ENCODE measurements at places on chromosomes 5 and 9.
A peak's percentile ranks its signal among the peaks of the same experiment; 100 is the strongest.

- peak; percentile 25 for DNase-seq
These were observed 5.8 kb upstream of the SNAPC3 start for GRCh38 chr9:15416880-15417279.

- no peak for DNase-seq
These were observed 81.3 kb downstream of the OSTF1 start for GRCh38 chr9:75169623-75170022.

GRCh38 chr5:154734370-154735248, 20.6 kb upstream of the LARP1 start:
- no peak for DNase-seq

GRCh38 chr9:122791872-122792669, 3.3 kb downstream of the OR5C1 start:
- no peak for DNase-seq

GRCh38 chr5:1187234-1187949, 14.0 kb upstream of the SLC6A19 start:
- DNase-seq: no peak

DNA sequence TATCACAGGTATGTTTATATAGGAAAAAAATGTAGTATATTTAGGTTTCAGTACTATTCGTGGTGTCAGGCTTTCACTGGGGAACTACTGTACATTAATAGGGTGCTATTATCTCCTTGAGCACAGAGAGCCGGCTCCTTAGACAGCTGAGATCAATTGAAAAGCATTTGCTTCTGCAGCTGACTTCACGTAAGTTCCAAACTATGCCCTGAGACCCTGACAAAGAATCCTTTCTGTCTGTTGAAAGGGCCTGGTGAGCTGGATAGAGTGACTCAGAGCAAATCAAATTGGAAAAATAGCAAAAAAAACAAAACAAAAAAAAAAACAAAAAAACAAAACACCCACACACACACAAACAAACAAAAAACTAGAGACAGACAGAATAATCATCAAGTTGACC, 652.0 kb downstream of the MTRR start:
- DNase-seq: no peak

GRCh38 chr5:125484742-125485641, 738.6 kb upstream of the ZNF608 start:
- DNase-seq: peak; percentile 99

GRCh38 chr9:99663856-99664255, 157.8 kb upstream of the NR4A3 start:
- no peak for DNase-seq

- no peak for DNase-seq
These were observed 7.0 kb downstream of the SARDH start for GRCh38 chr9:133730994-133731715.

DNA sequence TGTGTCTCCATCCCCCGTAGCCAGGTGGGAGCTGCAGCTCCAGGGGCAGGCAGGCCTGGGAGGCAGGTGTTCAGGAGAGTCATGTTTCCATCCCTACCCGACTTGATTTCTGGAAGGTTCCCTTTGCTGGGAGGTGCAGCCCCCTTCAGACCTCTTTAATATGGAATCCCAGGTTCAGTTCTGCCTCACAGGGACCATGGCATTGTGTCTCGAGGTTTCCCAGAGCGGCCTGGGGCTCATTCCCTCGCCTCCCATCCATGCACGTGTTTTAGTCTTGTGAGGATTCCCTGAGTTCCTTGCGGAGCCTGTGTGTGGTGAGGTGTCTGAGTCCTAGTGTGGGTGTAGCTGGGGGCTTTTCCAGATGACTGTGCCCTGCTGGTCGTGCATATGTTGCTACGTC, 16.5 kb upstream of the AHRR start:
- DNase-seq: no peak

DNA sequence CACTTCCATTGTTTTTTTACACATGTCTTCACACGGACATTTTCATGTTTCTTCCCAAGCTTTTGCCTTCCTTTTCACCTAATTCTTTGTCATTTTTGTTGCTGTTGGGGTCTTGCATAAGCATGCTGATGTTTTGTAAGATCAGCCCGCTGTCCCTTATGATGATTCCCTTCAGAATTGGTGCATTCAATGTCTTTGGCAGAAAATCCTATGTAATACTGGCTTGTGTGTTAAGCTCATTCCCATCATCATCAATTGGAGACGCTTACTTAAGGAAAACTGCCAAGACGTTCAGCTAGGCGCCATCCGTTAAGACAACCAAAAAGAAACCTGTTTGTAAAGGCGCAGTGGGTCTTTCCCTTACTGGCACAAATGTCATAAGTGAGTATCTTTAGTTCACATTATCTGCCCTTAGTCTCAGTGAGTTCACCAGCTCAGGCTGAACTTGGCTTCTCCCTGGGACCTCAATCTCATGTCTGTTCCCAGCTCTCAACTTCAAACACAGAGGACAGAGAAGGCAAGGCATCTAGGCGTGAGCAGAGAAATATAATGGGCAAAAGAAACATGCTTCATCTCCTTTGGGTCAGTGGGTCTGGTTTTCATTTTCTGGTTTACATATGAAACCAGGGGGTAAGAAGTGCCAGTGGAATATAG, 97.9 kb downstream of the EFNA5 start:
- no peak for DNase-seq

GRCh38 chr5:88660264-88660946, 222.6 kb downstream of the MEF2C start:
- DNase-seq: no peak

DNA sequence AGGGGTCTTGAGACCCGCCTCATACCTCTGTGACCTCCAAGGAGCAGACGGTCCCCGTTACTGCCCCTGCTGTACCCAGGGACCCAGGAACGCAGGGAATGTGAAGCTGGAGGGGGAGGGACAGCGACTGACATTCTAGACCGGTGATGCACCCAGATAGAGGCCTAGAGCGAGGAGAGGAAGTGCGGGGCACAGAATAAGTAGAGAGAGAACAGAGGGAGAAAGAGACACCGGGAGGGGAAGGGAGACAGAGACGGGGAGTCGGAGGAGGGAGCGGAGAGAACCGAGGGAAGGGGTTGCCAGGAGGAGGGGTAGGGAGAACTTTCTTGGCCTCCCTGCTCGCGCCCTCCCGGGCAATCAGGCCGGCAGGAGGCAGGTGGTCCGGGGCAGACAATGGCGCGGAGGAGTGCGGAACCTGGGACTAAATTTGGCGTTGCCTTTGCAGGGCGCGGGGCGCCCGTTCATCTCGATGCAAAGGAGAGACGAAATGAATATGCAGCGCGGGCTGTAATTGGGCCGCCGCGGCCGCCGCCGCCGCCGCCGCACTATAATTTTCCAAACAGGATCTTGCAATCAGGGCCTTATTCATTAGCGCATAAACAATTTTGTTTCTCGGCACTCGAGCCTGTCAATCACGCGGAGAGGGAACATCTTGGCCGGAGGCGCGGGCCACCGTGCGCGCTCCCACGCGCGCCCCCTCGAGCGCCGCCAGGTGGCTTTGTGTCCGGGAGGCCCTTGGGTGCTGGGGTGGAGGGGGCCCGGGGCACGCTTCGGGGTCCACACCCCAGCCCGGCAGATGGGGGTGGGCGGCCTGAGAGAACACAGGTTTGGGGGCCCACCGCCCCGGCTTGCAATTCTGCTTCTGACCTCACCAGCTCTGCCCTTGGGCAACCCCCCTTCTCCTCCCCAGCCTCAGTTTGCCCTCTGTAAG, 33.0 kb downstream of the NDUFA8 start:
- peak; percentile 66 for DNase-seq

GRCh38 chr9:105173826-105174225, 70.6 kb upstream of the SLC44A1 start:
- no peak for DNase-seq

DNA sequence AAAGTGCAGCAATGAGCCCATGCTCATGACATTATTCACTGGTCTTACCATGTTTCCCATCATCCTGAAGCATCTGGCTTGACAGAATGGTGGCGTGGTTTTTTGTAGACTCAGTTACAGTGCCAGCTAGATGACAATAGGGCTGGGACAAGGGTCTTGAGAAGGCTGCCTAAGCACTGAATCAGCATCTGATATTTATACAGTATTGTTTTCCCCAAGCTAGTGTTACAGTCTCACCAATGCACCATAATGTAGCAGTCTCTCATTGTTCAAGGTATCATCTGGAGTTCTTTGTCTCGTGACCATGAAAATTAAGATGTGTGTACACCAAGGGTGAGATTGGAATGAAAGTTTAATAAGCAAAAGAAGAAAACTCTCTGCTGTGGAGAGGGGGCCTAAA, 19.0 kb upstream of the GGTA1 start:
- no peak for DNase-seq

GRCh38 chr5:157285310-157286035, 19.6 kb downstream of the CYFIP2 start:
- DNase-seq: no peak

- no peak for DNase-seq
These were observed 7.5 kb downstream of the SYK start for GRCh38 chr9:90808890-90809685.

DNA sequence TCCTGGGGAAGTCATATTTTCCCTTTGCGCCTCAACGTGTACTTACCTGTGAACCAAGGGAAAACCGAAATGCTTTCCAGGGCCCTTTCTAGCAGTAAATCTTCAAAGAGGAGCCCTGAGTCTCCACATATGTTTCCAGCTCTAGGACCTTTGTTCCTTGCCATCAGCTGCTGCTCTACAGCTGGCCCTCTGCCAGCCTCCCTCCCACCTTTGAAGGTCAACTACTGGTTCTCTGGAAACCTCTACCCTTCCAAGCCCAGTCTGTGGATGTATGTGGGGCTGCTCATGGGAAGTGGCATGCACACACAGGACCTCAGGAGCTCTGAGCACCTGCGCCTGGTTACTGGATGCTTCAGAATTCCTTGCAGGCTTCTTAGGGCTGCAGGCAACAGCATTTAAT, 117.2 kb downstream of the PSD2 start:
- no peak for DNase-seq

- no peak for DNase-seq
These were observed 45.8 kb downstream of the PDE6A start for GRCh38 chr5:149898811-149899210.

GRCh38 chr9:93064392-93065134, 6.1 kb downstream of the SUSD3 start:
- DNase-seq: no peak

GRCh38 chr9:127968042-127968441, 12.7 kb downstream of the EEIG1 start:
- DNase-seq: peak; percentile 56

- DNase-seq: no peak
These were observed 424 bp downstream of the INSYN2B start for GRCh38 chr5:169979871-169980270.

GRCh38 chr9:6771722-6772121, 13.9 kb downstream of the KDM4C start:
- DNase-seq: no peak

DNA sequence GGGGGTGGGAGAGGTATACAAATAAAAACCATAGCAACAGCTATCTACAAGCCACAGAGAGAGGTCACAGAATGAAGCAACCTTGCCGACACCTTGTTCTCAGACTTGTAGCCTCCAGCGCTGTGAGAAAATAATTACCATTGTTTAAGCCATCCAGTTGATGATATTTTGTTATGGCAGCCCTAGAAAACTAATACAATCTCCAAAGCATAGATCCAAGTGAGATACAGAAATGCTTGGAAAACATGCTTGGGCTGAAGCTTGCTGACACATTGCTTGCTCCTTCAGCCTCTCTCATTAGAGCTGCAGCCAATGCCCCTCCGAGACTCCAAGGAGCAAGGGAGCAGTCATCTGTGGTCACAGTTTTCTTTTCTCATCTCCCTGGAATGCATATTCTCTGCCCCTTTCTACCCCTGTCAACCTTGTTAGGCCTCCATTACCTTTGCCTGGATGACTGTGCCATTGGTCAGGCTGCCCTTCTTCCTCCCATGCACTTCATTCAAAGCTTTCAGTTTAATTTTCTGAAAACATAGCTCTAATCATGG, 401.4 kb upstream of the KLF4 start:
- no peak for DNase-seq

GRCh38 chr9:98575379-98576346, 133.1 kb downstream of the GABBR2 start:
- peak; percentile 77 for DNase-seq

GRCh38 chr9:76580820-76581219, 121.8 kb downstream of the GCNT1 start:
- no peak for DNase-seq

DNA sequence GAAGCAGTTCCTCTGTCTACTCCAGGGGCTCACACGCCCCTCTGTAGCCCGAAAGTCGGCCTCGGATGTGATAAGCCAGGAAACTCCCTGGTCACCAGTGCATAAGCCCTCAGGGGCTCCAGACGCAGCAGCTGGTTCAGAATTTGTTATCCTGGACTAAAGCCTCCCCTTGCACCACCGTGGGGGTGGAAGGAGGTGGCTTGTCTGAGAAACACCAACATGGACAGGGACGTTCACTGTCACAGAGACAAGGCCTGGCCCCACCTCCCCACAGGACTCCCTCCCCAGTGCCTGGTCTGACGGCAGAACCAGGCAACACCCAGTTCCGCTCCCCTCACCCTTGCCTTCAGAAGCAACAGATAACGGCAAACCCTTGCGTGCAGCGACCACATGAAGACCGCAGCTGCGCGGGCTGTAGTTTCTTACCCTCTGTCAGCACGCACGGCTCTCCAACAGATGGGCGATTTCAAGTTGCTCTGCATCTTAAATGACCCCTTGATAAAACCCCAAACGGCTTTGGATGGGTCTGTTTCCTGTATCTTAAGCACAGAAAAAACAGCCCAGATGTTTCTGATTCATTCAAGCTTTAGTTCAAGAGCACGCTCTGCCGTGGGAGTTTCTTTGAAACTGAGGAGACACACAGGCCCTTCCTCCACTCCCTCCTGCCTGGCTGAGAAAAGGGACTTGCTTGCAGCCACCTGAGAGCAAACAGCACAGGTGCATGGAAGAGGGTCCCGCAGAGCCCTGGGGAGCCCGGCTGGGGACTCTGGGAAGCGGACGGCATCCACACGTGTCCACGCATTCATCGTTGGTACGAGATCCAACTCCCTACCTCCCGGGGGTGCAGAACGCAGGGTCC, 44.7 kb upstream of the NKD2 start:
- DNase-seq: peak; percentile 86

DNA sequence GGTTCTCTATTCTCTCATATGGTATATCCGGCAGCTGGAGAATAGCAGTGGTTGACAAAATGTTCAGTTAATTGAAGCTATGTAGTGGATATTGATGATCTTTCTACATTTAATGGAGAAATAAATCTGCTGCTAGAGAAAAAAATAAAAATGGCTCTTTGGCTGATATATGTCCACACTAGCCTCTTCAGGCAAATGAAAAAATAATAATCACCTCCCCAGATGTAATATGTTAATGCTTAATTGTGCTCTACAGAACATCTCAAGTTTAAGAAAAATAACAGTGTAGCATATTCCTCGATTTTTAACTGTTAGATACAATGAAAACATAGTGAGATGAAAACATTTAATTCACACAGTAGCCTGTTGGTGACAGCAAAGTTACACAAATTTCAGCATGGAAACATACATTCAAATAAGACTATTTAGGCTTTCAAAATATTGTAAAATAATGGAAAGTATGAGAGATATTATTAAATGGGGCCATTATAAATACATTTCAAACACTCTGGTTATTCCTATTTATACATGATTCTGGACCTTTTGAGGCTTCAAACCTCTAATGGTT, 543.0 kb downstream of the MAT2B start:
- no peak for DNase-seq

- no peak for DNase-seq
These were observed 147.0 kb downstream of the FOCAD start for GRCh38 chr9:20831028-20831427.
